ENCODE measurements at places on chromosomes 2 and 18.

- DNase-seq, result no peak
Measured at GRCh38 chr18:40569605-40570004, 1385.4 kb upstream of the PIK3C3 start.

GRCh38 chr18:24214144-24214543 is 75.3 kb downstream of the CABYR start:
- no peak for DNase-seq

GRCh38 chr2:39069136-39069515 is 51.7 kb downstream of the SOS1 start:
- DNase-seq, result no peak

DNA sequence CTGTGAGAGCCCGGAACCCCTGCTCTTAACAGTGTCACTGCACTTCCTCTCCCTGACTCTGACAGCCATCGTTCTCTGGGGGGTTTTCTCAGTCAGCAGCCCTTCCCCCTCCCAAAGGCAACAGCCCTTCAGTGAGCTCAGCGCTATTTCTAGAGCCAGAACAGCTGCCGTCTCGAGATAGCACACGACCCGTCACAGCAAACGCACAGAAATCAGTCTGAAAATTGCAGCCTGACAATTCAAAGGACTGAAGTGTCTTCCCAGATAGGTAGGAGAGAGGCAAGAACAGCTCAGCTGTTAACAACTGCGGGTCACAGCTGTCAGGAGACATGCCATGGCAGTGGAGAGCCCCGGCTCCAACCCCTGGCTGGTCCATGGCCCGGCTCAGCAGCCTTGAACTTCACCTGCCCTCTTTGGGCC is 45.4 kb downstream of the ST8SIA5 start:
- DNase-seq, result no peak

GRCh38 chr2:139078376-139078775 is 298.2 kb upstream of the NXPH2 start:
- DNase-seq, result no peak

All from body of pancreas (tissue), 4 donors.